ENCODE measurements at places on chromosomes 16 and 17.
A peak's percentile ranks its signal among the peaks of the same experiment; 100 is the strongest.

- no peak for DNase-seq
These were observed 21.0 kb downstream of the SDR42E2 start for GRCh38 chr16:22183335-22183734.

- no peak for DNase-seq
These were observed at the start of gene GSG1L2 for GRCh38 chr17:9821921-9822320. Gene GSG1L2 (minus strand): TSS chr17:9822079. CDS start chr17:9822071, 8 bp downstream.

DNA sequence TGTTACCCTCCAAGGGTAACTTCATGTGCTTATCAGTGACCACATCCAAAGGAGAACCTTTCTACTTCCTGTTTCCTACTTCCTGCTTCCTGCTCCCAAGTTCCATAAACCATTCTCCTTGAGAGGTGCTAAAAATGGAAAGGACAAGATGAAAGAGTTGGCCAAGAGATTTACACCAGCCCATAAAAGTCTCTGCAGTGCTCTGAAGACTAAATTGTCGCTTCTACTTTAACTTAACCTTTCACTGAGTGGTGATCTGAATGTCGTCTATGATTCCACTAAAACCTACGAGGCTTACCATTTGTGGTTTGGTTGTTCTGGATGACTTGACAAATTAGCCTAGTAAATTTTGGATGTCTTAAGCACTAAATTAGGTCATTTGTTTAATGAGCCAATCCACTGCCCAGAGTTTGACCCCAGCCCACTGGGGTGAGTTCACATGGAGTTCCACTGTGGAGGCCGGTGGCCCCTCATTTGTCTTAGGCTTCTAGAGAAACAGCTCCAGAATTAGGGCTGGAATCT, 333.1 kb downstream of the FOXL1 start:
- no peak for DNase-seq

GRCh38 chr17:50837286-50837979, 2.0 kb downstream of the WFIKKN2 start:
- no peak for DNase-seq

GRCh38 chr17:5933430-5933829, 136.7 kb upstream of the WSCD1 start:
- DNase-seq: no peak

DNA sequence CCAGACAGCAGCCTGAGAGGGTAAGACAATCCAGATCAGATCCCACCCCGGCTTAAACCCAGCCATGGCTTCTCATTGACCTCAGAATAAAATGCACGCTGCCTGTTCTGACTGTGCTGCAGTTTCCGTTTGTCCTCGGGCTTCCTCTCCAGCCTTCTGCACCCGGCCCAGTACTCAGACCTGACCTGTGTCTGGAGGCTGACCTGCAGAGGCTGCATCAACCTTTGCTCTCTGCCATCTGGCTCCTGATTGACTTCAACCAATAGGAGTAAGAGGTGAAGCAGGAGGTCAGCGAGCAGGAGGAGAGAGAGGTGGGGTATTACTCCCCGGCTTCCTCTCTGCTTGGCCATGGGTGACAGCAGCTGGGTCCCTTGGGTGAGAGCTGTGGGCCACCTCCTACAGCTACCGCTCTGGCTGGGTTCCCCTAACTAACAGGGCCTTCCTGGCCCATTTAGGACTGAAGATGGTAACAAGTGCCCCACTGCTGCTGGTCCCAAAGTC, 46.7 kb downstream of the C16orf82 start:
- DNase-seq: no peak

DNA sequence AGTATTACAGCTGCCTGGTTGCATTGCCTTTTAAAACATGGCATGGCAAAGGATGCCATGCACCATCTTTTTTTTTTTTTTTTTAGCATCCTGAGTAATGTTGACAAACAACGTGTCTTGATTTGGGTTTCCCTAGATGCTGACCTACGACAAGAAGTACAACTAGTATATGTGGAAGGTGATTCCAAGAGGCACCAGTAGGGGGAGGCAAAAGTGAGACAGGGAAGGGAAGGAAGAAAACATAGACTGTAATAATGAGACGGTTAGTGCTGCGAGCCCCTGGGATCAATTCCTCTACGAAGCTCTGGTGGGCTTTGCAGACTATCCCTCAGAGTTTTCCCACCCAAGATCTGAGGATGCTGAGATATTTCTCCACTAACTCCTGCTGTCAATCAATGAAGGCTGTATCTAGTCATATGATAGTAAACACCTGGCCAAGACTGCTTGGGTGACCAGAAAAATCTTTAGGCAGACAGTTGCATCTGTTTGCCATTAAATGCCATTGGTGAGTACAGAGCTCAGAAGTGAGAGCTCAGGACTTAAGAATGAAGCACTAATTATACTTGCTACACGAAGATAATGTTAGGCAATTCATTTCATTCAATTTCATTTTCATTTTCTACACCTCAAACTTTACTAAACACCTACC, 458.6 kb upstream of the GOT2 start:
- no peak for DNase-seq

DNA sequence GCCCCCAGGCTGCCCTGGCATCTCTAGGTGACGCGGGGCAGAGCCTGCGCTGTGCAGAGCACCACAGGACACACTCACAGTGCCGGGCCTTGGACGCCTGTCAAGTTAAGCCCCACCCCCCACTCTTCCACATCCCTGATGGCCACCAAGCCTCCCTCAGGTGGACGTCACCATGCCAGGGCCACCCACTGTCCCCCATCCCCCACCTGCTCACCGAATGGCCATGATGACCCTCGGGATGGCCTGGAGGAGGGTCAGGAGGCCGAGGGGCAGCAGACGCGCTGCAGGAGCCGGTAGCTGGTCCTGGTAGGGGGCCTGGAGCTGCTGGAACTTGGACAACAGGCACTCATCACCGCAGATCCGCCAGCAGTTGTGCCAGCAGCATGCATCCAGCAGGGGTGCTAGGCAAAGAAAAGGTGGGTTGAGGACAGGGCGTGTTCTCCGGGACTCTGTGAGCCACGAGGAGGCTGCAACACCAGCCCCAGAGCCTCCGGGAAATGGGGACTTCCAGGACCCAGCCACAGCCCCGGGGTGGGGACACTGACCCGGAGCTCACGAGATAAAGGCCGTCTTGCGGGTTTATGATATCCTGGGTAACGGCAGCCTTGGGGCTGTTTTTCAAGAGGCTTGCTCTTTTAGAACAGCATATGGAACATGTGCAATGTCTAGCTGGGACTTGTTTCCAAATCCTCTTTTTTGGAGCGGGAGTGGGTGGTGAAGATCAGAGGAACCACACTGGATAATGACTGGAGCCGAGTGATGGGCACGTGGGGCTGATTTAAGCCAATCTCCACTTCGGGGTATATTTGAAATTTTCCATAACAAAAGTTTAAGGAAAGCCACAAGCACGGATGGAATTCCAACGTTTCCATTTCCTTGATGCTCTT, 11.4 kb downstream of the C16orf95 start:
- DNase-seq: no peak

DNA sequence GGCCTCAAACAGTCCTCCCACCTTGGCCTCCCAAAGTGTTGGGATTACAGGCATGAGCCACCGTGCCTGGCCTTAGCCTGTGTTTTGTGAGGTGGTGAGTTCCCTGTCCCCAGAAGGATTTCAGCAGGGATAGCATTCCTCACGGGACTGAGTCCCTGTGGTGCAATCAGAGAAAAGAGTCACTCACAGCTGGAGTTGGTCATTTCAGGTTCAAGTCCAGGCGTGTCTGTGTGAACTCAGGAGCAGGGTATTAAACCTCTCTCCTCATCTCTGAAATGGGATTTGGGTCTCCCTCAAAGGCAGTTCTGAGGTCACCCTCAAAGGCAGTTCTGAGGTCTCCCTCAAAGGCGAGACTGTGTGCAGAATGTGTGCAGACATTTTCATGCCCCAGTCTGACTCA, 28.6 kb downstream of the NPTX1 start:
- DNase-seq: no peak

DNA sequence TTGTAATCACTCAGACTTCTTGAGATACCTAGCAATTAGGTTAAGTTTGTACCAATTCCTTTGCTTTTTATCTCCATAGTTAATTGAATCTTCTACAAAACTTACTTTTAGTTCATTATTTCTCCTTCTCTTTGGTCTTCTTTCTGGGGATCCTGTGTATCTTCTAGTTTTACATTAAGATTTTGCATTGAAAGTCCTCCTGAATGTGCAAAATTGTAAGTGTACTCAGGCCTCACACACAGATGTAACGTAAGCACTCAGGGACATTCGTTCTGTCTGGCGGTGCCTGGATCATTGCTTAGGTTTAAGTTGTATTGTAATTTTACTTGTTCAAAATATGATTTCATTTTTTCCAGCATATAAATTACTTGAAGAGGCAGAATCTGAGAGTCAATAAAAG, 222.6 kb upstream of the CPHXL start:
- no peak for DNase-seq

- DNase-seq: no peak
These were observed 46.7 kb downstream of the WDR45B start for GRCh38 chr17:82601447-82602000.

DNA sequence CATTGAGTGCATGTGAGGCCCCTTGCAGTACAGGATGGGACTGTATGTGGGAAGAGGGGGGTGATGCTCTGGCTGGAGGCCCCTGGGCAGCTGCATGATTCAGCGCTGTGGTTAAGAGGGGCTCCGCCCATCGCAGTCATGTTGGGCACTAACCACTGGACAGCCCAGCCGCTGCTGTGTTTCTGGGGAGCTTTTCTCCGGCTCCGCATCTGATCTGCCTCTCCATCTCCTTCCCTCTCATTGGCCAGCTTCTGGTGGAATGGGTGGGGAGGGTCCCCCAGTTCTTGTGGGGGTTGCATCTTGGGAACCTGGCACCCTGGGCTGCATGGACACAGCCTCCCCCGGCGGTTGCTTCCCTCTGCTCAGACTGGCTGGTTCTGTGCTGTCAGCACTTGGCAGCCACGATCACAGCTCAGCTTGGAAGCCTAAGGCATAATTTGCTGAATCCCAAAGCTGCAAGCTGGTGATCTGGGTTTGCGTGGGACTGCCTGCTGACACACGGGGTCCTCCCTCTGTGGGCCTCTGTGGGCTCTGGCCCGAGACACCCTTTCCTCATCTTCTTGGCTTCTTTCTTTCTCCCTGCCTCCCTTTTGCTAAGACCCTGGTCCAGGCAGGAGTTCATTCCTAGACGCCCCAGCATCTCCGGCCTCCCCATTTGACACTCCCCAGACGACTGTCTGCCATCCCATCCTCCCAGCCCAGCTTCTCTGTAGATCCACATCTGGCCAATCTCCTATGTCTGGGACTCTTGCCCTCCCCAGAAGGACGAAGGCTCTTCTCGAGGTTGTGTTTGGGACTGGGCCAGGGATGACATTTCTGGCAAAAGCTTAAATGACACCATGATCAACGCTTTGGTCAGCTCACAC, 168.3 kb downstream of the SEC14L1 start:
- no peak for DNase-seq

DNA sequence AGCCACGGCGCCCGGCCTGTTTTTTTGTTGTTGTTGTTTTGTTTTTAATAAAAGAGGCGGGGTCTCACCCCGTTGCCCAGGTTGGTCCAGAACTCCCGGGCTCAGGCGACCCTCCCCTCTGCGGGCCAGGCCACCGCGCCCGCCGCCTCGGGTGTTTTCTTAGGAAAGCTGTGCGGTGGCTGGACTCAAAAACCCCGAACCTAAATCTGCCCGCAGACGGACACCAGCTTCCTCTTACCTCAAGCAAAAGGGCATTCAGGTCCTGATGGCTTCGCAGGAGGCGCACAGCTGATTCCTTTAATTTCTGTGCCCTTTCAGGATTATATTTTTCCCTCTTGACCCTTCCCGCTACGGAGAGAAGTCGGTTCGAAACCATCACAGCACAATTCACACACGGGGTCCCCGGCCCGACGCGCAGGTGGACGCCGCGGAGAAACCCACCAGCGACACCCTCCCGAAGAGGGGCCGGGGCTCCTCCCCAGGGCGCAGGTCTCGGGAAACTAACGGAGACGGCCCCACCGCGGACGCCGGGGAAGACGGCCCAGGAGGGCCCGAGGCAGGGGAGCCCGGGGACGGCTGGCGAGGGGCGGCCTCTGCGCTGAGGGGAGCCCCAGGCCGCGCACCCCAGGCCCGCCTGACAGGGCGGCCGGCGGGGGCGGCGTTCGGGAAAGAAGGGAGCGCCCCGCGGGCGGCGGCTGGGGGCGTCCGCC, 653 bp downstream of the FANCA start:
- no peak for DNase-seq

DNA sequence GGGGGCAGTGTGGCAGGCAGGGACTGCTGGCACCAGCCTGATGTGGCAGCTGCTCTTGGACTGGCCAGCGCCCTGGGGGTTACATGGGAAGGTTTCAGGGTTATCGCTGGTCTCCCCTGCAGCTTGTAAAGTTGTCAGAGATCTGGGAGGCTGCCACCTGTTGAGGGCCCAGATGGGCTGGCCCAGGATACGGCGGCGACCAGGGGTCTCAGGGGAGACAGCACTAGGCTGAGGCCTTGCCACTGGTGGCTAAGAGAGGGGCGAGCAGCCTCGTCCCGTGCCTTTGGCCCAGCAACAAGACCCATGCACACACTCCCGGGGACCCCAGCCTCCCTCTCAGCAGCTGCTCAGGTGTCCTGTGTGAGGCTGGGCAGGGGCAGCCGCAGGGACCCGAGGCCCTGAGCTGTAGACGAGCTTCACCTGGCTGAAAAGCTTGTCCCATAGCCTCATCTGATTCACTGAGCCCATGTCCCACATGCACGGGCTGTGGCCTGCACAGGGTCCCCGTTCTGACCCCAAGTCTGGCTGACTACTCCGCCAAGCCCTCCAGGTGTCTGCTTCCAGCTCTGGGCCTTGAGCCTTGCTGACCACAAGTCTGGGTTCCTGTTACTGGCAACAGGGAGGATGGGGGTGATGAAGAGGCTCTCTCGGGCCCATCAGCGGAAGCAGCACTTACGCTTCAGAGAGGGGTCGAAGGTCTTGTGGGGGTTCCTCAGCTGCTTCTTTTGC, 6.2 kb downstream of the DUS1L start:
- no peak for DNase-seq

GRCh38 chr17:32385121-32385520, 35.2 kb downstream of the ZNF207 start:
- no peak for DNase-seq

DNA sequence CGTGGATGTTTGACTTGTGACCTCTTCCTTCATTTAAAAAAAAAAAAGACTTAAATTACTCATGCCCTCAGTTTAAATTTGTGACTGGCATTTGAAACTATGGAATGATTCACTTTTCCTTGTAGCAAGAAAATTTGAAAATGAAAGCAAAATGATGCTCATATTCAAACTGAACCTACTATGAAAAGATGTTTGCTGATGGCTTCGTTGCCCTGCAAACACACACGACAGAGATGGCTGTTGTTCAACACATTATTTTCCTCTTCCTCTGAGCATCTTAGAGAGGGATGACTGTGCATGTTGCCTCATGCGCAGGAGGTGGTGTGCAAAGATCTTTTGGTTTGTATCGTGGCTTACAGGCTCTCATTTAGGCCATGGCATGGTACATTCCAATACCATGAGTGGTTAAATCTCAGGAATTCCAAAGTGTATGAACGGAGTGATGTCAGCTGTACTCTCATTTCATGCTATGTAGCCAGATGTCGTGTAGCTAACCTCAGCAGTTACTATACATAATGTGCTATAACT, 164.5 kb downstream of the PRKCA start:
- DNase-seq: peak; percentile 10
